ENCODE measurements at places on chromosomes 1 and 21.

DNA sequence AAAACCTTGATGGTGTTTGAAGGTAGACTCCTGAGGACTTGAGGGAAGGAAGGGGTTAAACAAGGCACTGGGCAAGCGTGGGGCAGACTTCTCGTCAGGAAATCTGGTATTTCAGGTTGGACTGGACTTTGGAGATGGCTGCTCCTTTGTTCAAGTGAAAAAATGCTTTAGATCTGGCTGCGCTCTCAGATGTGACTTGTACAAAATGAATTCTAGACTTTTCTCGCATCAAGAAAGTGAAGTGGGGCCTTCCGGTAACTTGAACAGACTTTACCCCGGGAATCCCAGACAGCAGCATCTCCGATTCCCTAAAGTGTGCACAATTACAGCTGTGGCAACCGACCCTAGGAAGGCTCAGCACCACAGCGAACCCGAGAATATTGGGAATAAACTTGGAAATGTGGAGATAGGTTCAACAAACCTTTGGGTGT is 44.3 kb upstream of the ERRFI1 start:
- DNase-seq = no peak
- no peaks in the 10 kb centered on the region for H3K4me1 ChIP-seq

- H3K4me3 ChIP-seq = no peak overlapping the region
- H3K27ac ChIP-seq = no peak overlapping the region
- H3K27me3 ChIP-seq = no peaks in the 10 kb centered on the region
- H3K4me1 ChIP-seq = no peaks in the 10 kb centered on the region
- no peak for DNase-seq
Measured at GRCh38 chr1:42830631-42831030, 13.4 kb upstream of the SVBP start.

- no peaks in the 10 kb centered on the region for H3K27me3 ChIP-seq
- H3K4me1 ChIP-seq = peaks cover 40% of the 10 kb centered on the region
- no peak for DNase-seq
- H3K27ac ChIP-seq = no peak overlapping the region
Measured at GRCh38 chr21:35333831-35334618, 284.9 kb upstream of the RUNX1 start.

DNA sequence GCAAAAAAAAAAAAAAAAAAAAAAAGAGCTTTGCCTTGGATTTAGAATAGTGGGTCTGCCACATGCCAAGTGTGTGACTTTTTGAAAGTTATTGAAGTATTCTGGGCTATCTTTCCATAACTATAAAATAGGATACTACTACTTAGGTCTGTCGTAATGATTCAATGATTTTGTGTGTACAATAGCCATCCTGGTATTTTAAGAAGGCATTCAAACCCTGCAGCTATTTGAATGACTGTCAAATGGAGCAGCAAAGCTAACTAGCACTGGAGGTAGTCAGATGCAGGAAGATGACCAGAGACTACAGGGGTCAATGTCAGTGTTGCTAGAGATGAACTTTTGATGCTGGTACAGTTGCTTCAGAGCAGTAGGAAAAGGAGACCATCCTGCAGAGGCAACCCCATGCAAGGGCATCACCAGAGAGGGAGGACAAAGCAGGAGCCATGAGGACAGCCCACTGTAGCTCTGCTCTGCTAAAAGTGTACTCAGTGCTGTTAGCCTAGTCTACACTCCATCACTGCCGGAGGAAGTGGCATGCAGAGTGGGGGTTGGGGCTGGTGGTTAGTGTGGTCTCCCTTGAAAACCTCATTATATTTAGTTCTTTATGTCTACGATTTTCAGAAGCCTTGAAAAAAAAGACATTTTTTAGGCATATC is 29.0 kb downstream of the DUSP10 start:
- H3K36me3 ChIP-seq = peaks cover 40% of the 10 kb centered on the region
- peak; percentile 78 for DNase-seq
- H3K27me3 ChIP-seq = no peaks in the 10 kb centered on the region
- H3K27ac ChIP-seq = peak overlapping the region; percentile 88

DNA sequence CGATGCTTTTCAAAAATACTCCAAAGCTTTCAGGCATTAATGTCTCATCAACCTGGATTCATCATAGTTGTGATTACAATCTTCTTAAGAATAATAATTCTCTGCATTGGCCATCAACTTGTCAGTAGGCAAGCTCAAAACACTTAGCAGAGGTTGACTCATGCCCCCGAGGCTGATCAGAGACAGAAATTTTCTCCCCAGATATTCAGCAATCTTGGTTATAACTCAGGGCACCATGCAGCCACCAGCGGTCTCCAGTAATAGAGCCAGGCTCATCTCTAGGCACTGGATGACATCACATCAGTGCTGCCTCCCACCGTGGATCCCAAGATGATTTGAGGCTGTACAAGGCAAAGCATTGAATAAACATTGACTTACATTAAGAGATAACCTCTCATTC is 14.3 kb upstream of the IFFO2 start:
- no peak for DNase-seq
- no peak overlapping the region for H3K27ac ChIP-seq
- peaks cover 3% of the 10 kb centered on the region for H3K4me1 ChIP-seq
- no peak overlapping the region for H3K4me3 ChIP-seq
- no peaks in the 10 kb centered on the region for H3K36me3 ChIP-seq

- H3K4me1 ChIP-seq = peaks cover 43% of the 10 kb centered on the region
- H3K36me3 ChIP-seq = peaks cover 30% of the 10 kb centered on the region
- no peak overlapping the region for H3K4me3 ChIP-seq
- peak overlapping the region; percentile 98 for H3K27ac ChIP-seq
Measured at GRCh38 chr1:110337704-110338308, 1.4 kb upstream of the RBM15 start.

DNA sequence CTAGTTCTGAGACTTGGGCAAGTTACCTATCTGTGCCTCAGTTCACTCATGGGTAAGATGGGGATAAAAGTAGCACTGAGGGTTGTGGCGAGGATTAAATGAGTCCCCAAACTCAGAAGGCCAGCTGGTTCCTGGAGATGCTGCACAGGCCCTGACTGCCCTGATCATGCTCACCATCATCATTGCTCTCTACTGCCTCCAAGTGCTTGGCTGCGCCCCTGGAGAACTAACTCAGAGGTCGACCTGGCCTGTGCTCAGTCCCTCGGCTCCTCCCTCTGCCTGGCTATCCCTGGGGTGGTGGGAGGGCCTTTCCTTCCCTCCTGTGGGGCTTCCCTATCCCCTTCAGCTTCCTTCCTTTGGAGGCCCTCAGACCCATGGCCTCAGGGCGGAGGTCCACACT is 5.6 kb downstream of the SLC5A9 start:
- no peaks in the 10 kb centered on the region for H3K36me3 ChIP-seq
- no peak overlapping the region for H3K4me3 ChIP-seq
- no peaks in the 10 kb centered on the region for H3K4me1 ChIP-seq
- DNase-seq = no peak

Measured in activated T-helper 1 cell treated with anti-CD3 and anti-CD28 coated beads, Interleukin-12 subunit alpha, Interleukin-12 subunit beta, Interleukin-2, Interleukin-4 antibody, amounts not matched to agents 30 ng/mL and 10 ng/mL and 1 ng/mL, durations not matched to agents 14 hours and 24 hours and 36 hours (primary cell).